Epithelial cell of prostate (primary cell): ENCODE measurements at places on chromosomes 1 and 21.

DNA sequence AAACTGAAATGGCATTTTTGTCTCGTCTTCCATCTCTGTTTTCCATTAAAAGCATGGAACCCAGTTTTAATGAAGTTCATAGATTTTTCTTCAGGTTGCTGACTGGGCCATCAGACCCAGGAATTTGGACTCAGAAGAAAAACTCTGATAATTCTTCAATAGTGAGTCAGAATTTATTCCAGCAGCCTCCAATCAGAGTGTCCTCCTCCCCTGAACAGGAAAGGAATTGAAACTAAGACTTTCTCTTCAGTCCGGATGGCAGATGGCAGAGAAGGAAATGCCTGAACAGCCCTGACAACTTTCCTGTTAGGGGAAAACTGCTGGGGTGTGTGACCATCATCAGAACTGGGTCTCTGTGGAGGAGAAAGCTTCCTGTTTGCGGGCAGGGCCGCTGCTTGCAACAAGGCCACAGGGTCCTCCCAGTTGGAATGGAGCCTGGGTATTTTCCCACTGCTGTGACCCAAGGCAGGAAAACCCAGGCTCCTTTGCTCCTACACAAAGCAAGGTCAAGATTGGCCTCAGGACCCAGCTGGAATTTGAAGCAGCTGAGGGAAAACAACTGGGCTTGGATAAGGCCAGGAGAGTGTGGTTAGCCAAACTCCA lies 20.7 kb downstream of the CD34 start:
- no peak for DNase-seq

DNA sequence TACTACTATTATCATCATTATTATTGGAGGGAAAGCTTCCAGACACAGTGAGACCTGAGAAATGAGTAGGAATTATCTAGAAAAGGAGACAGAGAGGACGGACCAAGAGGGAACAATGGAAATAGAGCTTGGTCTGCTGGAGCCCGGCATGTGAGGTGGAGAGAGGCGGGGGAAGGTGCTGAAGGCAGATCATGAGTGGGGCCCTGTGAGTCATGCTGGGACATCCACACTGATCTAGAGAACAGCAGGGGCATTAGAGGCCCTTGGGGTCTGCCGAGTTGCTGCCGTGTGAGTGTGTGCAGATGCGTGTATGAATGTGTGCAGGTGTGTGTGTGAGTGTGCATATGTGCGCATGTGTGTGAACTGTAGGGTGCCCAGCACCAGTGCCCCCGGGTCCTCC lies 65.7 kb downstream of the TMCO4 start:
- DNase-seq = no peak

GRCh38 chr1:113133038-113133437 lies 60.0 kb downstream of the LRIG2 start:
- no peak for DNase-seq

GRCh38 chr21:41638201-41638790 lies 128.6 kb downstream of the RIPK4 start:
- DNase-seq = no peak

DNA sequence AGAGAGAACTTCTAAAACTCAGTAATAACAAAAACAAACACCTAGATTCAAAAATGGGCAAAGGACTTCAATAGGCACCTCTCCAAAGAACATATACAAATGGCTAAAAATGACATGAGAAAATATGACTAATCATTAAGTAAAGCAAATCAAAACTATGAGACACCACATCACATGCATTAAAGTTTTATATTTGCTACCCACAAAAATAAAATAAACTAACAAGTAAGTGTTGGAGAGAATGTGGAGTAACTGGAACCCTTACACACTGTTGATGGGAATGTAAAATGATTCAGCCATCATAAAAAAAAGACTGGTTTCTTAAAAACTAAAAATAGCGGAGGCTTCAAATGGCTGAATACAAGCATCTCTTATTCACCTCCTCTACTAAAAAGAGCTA lies 262.1 kb upstream of the PKN2 start:
- DNase-seq = no peak
